Stimulated activated CD4-positive, alpha-beta T cell treated with anti-CD3 and anti-CD28 coated beads, Interleukin-2, amount 100 ng/mL, for 24 hours (primary cell): ENCODE measurements at places on chromosomes 1 and 21.
A peak's percentile ranks its signal among the peaks of the same experiment; 100 is the strongest.

GRCh38 chr1:65412256-65412983, 8.0 kb upstream of the LEPR start:
- no peak for DNase-seq

DNA sequence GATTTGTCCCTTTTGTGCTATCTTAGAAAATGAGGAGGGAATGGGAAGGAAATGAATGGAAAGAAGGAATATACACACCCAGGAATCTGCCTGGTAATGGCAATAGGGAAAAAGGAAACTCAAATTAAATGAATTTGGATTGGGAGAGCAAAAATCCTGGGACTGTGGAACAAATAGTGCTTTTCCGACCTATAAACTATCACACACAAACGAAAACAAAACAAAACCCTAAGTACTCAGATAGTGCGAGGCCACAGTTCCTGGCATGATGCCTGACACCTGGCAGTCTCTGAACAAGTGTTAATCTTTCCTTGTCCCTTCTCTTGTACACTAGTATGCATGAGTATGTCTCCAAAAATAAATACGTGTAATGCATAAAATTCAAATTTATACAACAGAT, 319.8 kb upstream of the SPAG17 start:
- DNase-seq = no peak

GRCh38 chr1:192983349-192983980, 75.7 kb downstream of the UCHL5 start:
- DNase-seq = peak; percentile 29

DNA sequence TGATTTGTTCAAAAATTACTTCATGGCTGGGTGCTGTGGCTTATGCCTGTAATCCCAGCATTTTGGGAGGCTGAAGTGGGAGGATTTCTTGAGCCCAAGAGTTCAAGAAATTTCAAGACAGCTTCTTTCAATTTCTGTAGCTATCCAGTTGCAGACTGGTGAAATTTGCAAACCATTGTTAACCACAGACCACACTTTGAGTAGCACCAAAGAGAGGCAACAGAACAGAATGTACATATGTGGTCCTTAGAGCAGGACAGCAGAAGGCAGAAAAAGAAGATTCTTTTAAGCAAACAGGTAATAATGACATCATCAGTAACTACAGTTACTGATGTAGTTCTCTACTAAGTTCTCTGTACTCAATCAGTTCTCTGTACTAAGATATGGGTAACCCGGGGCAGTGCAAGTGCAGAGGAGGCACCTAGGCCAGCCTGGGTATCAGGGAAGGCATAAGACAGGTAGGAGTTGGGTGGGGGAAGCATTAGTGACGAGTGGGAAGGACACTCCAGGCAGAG, 5.5 kb upstream of the KLF17 start:
- DNase-seq = no peak

GRCh38 chr1:184368354-184368753, 18.5 kb upstream of the C1orf21 start:
- DNase-seq = no peak

GRCh38 chr1:11168731-11169130, 20.4 kb upstream of the ANGPTL7 start:
- DNase-seq = no peak

GRCh38 chr1:203103216-203103615, 17.4 kb upstream of the MYOG start:
- no peak for DNase-seq

DNA sequence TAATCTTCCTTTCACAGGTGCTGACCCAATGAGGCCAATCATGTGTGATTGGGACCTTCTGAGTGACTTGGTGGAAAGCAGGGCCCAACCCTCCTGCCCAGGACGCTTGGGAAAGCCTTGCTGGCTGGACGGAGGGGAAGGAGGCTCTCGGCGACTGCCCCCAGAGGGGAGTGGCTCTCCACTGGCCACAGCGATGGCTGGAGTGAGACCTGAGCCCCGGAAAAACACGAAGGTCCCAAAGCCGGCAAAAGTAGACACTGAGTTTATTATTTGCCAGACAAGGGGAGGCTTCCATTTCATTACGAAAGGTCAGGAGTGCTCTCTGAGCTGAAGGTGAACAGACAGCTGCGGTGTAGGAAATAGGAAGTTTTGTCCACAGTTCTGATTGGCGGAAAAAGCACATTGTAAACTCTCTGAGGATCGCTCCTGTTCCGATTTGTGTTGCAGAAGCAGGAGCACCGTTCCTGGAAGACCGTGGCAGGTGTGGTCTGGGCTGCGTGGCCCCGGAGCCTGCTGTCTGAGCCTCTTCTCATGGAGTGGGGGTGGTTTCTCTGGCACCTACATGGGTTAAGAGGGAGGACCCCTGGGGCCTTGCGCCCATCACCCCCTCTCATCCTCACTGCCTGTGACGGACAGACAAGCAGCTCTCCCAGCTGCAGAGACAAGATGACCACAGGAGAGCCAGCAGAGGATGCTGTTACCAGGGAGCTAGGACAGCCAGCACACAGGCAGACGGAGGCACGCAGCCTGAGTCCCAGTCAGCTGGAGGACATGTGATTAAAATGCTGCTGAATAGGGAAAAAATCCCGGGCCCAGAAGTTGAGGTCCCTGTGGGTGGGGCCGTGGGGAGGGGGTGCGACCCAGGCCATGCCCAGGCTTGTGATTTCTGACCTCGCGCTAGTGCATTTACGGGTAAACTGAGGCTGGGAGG, 41.5 kb downstream of the KRTAP10-1 start:
- DNase-seq = no peak

GRCh38 chr1:16186655-16187235, 25.7 kb downstream of the ARHGEF19 start:
- no peak for DNase-seq

- DNase-seq = no peak
Observed at GRCh38 chr1:111161843-111162487, 21.9 kb downstream of the CEPT1 start.

DNA sequence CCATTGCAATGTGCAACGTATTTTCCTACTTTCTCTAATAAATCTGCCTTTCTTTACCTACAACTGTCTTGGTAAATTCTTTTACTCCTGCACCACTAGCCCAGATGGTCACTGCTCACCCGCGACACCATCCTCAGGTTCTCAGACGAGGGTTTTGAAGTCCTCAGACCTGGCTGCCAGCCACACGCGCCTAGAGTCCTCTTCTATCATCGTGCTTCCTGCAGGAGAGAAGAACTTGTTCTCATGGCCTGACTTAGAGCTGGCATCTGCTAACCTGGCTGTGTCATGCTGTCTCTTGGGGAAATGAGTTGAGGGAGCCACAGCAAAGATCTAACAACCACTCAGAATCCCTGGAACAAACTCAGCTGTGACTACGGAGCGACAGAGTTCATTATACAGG, 30.3 kb upstream of the PGBD5 start:
- no peak for DNase-seq

DNA sequence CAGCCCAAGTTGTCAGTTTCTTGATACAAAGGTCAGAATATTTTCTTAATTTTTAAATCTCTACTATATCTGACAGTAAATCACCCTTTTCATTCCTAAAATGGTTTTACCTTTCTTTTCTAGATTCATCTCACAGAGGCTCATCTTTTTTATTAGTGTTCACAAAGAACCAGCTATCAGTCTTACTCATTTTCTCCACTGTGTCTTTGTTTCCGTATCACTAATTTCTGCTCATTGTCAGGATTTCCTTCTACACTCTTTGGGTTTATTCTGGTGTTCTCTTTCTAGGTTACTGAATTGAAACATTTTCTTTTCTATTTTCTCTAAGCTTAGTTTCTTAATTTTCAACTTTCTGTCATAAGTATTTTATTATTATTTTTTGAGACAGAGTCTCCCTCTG, 8.7 kb downstream of the AGPAT3 start:
- DNase-seq = no peak

GRCh38 chr1:176692988-176693696, 230.2 kb downstream of the PAPPA2 start:
- no peak for DNase-seq

GRCh38 chr1:154398141-154398540, 7.0 kb upstream of the IL6R start:
- no peak for DNase-seq

DNA sequence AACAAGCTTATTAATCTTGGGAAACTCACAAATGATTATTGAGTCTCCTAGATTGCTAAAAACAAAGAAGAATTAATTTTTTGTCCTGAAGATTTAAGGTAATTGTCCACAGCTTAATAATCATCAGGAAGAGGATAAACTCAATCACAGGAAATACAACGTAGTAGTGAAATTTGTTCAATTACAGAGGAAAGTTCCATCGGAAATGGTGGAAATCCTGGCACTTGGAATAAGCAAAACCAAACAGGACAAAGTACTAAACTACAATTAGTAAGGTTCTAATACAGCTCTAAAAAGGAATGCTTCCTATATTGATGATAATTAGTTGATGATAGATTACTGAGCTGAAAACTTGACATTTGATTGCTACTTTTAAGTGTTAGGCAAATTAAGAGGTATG, 485.4 kb downstream of the USP25 start:
- DNase-seq = no peak

GRCh38 chr1:2606881-2607621, 20.5 kb downstream of the PRXL2B start:
- no peak for DNase-seq

- no peak for DNase-seq
Observed at GRCh38 chr1:68973459-68974244, 476.8 kb upstream of the DEPDC1 start.

- DNase-seq = no peak
Observed at GRCh38 chr1:212129781-212130180, 94.2 kb downstream of the DTL start.

GRCh38 chr1:163303561-163303960, 18.2 kb upstream of the NUF2 start:
- no peak for DNase-seq

- DNase-seq = no peak
Observed at GRCh38 chr1:228142155-228142691, 2.1 kb downstream of the GUK1 start.

DNA sequence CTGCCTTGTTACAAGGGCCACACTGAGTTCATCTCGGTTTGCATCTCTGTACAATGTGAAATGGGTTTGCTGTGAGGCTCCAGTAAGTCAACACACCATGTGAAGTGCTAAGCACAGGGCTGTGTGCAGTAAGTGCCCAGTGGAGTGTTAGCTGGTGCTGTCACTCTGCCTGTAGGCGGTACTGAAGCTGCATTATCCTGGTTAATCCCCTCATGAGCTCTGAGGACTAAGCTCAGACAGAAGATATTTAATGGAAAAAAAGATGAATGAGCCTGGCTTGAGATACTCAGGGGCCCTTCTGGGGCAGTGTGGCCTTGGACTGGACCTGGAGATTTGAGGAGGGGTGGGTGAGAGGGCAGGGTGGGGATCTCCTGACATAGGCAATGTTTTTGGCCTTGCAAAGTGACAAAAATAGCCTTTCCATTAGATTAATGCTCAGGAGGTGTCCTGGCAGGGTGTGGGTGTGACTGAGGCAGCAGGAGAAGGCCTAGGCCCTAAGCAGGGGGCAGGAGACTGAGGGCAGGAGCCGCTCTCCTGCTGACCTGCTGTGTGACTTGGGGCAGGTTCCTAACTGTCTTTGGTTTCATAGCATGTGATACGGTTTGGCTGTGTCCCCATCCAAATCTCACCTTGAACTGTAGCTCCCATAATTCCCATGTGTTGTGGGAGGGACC, 570.5 kb downstream of the PTPRU start:
- no peak for DNase-seq

DNA sequence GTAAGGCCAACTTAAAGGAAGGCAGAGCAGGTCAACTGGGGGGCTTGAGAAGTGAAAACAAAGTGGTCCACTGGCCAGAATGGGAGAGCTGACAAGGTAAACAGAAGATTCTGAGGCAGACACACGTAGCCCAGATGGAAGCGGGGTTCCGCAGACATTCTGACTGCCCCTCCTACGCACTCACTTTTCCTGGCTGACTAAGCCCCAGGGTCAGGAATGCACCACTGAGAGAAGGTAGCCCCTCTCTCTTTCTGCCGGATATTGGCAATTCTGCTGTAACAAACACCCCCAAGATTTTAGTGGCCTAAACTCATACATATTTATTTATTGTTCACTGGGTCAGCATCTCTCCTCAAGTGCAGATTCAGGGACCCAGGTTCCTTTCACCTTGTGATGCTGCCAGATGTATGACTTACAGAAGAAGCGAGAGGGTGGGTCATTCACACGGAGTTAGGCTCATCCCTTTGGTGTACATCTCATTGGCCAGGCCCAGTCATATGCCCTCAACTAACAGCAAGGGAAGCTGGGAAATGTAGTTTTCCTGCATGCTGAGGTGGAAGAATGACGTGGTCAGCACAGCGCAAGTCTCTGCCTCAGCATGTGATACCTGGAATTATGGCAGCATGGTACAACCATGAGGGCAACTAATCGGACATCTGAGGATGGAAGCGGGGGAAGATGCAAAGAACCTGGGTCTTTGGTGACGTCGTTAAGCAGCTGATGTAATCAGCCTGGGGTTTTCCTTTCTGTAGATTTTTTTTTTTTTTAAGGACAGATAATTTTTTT, 43.4 kb upstream of the MRPS6 start:
- peak; percentile 53 for DNase-seq

DNA sequence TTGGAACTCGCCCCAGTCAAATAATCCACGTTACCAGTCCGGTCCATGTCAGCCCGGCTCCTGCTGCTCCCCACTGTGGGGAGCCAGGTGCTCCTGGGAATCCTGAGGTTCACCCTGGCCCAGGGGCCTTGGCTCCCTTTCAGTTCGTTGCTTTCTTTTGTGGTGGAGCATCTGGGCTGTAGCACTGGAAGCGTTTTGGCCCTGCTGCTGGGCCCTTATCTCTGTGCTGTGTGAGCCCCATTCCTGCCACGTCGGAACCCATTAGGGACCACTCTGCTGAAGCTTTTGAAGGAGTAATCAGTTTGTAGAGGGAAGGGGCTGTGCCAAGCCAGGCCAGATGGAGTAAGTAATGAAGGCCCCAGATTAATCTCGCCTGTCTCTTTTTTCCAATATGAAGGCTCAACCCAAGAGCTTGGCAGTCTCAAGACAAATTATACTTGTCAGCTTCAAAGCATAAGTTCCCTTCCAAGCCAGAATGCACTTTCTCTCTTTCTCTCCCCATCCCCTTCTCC, 82.3 kb downstream of the PGM1 start:
- DNase-seq = no peak

DNA sequence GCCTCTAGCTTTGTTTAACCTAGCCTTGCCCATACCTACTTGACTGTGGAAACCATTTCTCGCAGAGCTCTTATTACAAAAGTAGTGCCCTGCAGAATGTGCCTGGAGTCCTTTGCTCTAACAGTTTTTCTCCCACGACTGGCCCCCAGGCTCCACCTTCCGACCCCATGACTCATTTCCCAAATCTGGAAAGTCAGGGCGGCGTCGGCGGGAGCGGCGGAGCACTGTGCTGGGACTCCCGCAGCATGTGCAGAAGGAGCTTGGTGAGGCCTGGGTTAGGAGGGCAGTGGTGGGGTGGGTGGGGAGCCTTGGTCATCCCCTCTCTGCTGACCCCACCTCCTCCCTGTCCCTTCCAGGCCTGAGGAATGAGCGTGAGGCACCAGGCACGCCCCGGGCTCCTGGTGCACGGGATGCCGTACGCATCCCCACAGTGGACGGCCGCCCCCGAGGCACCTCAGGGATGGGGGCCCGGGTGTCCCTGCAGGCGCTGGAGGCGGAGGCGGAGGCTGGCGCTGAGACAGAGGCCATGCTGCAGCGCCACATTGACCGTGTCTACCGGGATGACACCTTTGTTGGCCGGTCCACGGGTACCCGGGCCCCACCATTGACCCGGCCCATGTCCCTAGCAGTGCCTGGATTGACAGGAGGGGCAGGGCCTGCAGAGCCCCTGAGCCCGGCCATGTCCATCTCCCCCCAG, 47.5 kb downstream of the YARS1 start:
- DNase-seq = no peak

GRCh38 chr1:221310180-221310579, 430.9 kb downstream of the HLX start:
- DNase-seq = no peak

- DNase-seq = no peak
Observed at GRCh38 chr1:196877964-196878363, 9.9 kb upstream of the CFHR4 start.
